ENCODE measurements at places on chromosomes 2 and 18.

- DNase-seq = no peak
Measured at GRCh38 chr2:226875438-226876225, 39.8 kb downstream of the RHBDD1 start.

DNA sequence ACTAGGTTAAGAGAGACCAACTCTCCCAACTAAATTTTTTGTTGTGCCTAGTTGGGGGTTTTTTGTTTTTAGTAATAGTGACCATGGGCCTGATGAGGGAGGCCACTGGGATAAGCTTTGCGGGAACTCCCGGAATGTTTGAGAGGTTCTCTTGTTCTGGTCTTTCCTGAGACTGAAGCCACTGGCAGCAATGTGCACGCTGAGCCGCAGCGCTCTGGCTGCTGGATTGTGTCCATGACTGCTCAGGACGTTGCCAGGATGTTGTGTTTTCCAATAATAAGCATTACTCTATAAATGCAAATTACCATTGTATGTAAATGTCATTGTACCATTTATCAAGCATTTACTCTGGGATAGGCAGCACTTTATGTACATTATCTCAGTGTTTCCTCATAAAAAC, 126.1 kb downstream of the GALNT1 start:
- no peak for DNase-seq

GRCh38 chr2:128797937-128798336, 479.3 kb upstream of the HS6ST1 start:
- no peak for DNase-seq

- no peak for DNase-seq
Measured at GRCh38 chr2:226154610-226155009, 645.0 kb downstream of the IRS1 start.

DNA sequence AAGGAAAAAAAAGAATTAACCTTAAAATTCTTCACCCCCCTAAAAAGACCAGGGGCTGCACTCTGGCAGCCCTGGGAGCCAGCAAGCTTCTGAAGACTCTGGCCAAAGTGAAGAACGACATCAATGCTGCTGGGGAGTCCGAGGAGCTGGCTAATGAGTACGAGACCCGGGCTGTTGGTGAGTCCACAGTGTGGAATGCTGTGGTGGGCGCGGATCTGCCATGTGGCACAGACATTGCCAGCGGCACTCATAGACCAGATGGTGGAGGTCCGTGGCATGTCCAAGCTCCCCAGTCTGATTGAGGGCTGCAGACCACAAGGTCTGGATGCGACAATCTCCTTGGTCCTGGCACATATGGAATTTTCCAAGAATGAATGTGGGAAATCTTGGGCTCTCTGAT, 47.4 kb downstream of the TRPM8 start:
- no peak for DNase-seq

DNA sequence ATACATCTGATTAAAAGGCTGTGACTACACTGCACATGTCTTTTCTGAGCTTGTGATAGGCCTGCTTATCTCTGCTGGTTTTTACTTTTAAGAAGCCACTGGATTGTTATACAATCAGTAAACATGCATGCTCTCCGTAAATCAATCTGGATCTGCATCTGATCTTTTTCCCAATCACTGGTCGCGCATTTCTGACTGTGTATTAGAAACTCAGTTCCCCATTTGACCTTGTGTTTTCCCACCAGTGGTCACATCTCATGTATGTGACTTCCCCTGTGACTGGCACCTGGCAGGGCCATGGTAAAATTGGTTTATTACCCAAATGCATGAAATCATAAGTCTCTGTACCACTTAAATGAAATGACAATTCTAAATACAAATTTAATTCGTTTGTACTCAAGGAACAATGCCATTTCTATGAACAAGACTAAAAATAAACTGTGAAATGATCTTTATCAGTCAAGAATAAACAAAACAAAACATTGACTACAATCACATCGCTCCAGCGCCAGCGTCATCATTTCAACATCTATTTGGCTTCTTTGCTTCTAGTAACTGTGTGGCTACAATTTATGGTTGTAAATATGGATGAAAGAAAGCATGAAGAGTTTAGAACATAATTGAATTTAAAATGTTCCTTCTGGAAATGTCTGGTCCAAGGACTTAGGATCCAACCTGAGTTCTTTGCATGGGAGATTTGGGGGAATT, 396.6 kb upstream of the TRIB2 start:
- no peak for DNase-seq

DNA sequence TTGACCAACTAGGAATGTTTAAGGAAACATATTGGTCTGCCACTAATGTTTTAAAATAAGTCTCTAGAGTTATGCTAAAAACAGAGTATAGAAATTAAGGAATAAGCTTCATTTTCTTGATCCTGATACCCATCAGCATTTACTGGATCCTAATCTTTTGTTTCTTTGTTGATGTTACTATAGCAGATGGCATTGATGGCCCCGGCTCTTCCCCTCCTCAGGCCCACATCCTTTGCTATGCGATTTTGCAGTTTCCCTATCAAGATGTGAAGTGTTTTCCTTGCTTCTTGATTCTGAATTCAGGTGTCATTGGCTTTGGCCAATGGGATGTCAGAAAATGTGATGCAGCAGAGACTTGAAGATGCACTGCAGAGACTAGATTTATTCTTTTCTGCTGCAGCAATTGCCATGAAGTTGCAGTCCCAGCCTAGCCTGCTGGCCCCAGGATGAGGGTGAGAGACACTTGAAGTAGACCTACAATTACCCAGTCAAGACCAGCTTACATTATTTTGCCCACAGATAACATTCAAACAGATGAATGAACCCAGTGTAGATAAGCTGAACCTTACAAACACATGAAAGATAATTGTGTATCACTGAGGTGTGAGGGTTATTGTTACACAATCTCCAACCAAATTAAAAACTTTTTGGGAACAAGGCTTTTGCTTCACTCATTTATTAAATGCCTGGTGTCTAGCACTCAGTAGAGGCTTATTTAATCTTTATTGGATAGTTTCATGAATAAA, 115.2 kb upstream of the ITGA4 start:
- no peak for DNase-seq

GRCh38 chr18:45974088-45974536, 7.0 kb upstream of the EPG5 start:
- peak; percentile 37 for DNase-seq

Data from stimulated activated CD8-positive, alpha-beta memory T cell treated with anti-CD3 and anti-CD28 coated beads, Interleukin-7, amount 100 ng/mL, for 1 hour (primary cell).